Stimulated activated CD8-positive, alpha-beta memory T cell treated with anti-CD3 and anti-CD28 coated beads, Interleukin-7, amount 100 ng/mL, for 48 hours (primary cell): ENCODE measurements at places on chromosomes 2 and 18.

- DNase-seq = no peak
These were observed 926 bp upstream of the YPEL5 start for GRCh38 chr2:30145826-30146336.

DNA sequence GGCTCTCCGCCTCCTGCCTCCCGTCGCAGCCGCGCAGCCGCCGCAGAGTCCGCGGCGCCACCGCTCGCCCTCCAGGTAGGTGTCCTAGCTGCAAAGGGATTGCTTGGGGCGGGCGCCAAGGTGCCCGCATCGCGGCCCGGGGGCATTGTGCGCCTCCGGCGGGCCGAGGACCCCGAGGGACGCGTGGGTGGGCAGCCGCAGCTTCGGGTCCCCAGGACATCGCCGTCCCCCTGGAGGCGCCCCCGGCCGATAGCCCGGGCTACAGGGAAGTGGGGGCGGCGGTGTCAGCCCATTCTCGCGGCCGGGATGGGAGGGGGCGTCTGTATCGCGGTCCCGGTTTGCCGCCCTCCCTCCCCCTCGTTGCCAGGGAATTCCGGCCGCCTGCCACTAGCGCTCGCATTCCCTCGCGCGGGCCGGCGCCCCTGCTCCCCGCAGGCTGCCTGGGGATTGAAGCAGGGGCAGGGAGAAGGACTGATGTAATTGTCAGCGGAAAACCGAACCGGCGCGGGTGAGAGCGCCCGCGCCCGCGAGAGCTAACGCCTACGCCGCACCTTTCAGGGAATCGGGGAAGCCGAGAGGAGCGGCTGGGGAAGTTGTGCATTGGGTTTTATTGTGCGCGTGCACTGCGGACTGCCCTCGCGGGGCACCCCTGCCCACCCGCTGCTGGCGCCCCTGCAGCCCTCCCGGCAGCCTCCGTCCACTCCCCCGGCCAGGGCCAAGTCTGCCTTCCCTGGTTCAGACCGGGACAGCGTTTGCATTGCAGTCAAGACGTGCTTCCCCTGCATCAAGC, 483 bp downstream of the OSBPL6 start:
- no peak for DNase-seq

DNA sequence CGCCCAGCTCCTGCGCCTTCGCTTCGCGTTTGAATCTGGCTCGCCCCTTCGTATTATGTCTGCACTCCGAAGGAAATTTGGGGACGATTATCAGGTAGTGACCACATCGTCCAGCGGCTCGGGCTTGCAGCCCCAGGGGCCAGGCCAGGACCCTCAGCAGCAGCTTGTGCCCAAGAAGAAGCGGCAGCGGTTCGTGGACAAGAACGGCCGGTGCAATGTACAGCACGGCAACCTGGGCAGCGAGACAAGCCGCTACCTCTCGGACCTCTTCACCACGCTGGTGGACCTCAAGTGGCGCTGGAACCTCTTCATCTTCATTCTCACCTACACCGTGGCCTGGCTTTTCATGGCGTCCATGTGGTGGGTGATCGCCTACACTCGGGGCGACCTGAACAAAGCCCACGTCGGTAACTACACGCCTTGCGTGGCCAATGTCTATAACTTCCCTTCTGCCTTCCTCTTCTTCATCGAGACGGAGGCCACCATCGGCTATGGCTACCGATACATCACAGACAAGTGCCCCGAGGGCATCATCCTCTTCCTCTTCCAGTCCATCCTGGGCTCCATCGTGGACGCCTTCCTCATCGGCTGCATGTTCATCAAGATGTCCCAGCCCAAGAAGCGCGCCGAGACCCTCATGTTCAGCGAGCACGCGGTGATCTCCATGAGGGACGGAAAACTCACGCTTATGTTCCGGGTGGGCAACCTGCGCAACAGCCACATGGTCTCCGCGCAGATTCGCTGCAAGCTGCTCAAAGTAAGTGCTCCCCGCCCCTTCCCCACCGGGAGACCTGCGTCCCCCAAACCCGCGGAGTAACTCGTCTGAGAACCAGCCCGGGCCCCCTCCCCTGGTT, 453 bp downstream of the KCNJ3 start:
- DNase-seq = no peak

GRCh38 chr2:113886479-113887008, 3.3 kb upstream of the ACTR3 start:
- peak; percentile 52 for DNase-seq

DNA sequence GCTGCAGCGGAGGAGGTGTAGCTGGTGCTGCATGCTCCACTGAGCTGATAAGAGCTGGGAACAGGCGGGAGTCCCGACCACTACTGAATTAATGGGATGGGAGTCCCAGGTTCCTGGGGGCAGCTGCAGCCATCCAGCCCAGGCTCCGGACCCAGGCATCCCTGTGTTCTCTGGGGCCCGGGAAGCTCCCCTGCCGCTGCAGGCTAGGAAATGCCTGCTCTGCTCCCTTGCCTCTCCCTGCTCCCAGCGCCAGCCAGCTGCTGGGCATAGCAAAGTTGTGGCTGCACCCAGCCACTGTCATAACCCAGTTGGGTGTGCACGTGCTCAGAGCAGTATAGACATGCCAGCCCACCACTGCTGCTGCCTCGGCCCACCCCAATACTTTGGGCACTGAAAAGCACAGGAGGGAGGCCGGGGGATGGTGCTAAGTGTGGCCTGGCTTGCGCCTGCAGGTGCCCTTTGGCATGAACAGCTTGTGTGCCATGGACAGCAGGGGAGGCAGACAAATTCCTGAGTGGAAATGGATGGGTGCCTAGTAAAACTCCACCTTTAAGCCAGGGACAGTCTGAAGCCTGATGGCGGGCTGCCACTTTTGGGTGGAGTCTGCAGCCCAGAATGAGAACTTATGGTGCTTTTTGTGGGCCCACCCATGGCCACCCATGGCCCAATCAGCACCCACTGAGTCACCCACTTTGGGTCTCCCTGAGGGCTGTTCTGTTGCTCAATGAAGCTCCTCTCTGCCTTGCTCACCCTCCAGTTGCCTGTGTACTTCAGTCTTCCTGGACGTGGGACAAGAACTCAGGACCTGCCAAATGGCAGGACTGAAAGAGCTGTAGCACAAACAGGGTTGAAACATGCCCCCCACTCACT, 219.3 kb upstream of the TMEFF2 start:
- DNase-seq = no peak

- no peak for DNase-seq
These were observed 1.4 kb downstream of the PRKD3 start for GRCh38 chr2:37323176-37323780.

- DNase-seq = no peak
These were observed 170.6 kb downstream of the TWIST2 start for GRCh38 chr2:239018271-239019182.

GRCh38 chr2:54634021-54634420, 89.4 kb upstream of the EML6 start:
- DNase-seq = no peak

- DNase-seq = no peak
These were observed 788.4 kb upstream of the SOX11 start for GRCh38 chr2:4903656-4904348.

DNA sequence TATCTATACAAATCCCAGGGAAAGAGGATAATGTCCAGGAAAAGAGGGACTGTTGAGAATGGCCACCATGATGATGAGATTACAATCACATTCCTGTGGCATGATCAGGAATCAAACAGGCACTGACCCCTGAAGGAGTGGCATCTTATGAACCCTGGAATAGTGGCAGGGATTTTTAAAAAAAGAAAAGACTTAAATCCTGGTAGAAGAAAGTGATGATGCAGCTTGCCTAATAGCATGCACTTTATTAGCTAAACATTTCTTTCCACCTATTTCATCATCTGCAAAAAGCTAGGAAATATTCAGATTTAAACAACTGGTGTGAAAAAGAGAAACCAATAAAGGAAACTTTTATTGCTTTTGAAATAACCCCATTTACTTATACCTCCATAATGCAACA, 87.2 kb upstream of the FSHR start:
- DNase-seq = no peak

DNA sequence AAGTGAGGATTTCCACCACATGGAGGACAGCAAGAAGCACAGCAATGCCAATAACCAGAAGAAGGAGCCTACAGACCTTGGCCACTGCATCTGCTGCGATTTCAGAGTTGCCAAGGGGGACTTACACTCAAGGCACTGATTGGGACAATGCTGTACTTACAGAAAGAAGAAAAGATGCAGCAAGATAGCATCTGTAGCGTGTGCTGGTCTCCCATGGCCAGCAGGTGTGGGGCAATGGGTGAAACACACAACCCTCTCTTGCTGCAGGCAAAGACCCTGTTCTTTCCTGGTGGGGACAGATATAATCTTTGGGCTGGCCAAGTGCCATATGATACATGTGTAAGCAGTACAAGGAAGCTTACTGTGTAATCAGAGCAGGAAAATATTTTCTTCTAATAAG, 85.4 kb upstream of the GPR45 start:
- DNase-seq = no peak

DNA sequence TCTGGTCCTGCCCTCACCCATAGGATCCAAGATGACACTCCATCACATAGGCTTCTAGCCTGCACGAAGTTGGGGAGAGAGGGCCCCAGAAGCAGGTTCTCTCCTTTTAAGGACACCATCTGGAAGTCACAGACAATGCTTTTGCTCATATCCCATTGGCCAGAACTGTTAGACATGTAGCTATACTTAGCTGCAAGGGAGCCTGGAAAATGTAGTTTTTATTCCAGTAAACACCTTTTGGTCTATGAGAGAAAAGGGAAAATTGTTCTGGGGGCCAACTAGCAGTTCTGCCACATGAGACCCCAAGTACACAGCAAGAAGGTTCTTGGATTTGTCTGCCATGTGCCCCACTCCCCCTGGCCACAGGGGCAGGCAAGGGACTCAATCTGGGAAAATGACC, 206.1 kb downstream of the ZFP36L2 start:
- no peak for DNase-seq

GRCh38 chr18:21669736-21670285, 34.8 kb downstream of the ABHD3 start:
- DNase-seq = no peak

DNA sequence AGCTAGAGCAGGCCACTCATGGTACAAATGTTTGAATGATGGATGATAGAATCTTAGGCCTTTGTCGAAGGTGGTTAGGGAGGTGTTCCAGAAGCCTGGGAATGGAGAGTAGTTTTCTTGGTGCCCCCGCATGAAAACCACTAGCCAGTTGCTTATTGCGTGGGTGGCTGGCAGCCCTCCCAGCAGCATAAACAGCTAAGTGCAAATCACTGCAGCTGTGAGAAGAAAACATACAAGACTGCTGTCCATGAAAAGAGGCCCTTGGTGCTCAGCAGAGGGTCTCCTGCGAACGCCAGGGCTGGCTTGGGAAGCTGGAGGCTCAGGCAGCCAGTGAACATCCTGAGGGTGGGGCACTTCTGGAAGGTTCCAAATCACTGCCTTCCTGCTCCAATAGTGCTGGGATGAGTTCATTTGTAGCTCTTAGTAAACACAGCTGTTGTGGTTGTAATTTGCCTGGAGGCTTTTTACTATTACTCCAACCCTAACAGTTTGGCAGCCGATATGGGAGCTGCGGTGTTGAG, 118.8 kb downstream of the MGAT5 start:
- DNase-seq = no peak

GRCh38 chr18:36386150-36386920, 88.8 kb downstream of the FHOD3 start:
- DNase-seq = no peak

GRCh38 chr2:551621-552020, 125.6 kb downstream of the TMEM18 start:
- DNase-seq = no peak

DNA sequence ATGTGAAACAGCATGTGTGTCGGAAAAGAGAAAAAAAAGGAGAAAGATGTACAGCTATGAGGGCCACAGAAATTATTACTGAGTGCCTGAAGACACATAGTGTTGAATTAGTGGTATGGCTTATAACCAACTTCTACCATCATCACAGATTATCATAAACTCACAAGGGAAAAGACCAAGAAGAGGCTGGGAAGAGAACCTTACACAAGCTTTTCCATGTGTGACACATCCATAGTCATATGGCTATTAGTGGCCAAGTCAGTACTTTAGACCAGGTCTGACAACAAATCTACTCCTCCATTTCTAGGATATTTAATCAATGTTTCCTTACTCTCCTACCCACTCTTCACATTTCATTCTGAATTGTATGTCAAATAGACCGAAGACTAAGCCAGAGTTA, 3.5 kb upstream of the GALNT5 start:
- no peak for DNase-seq

GRCh38 chr18:76679259-76679658, 143.1 kb upstream of the ZNF236 start:
- DNase-seq = no peak

GRCh38 chr2:33104052-33104623, 157.4 kb downstream of the LTBP1 start:
- no peak for DNase-seq

DNA sequence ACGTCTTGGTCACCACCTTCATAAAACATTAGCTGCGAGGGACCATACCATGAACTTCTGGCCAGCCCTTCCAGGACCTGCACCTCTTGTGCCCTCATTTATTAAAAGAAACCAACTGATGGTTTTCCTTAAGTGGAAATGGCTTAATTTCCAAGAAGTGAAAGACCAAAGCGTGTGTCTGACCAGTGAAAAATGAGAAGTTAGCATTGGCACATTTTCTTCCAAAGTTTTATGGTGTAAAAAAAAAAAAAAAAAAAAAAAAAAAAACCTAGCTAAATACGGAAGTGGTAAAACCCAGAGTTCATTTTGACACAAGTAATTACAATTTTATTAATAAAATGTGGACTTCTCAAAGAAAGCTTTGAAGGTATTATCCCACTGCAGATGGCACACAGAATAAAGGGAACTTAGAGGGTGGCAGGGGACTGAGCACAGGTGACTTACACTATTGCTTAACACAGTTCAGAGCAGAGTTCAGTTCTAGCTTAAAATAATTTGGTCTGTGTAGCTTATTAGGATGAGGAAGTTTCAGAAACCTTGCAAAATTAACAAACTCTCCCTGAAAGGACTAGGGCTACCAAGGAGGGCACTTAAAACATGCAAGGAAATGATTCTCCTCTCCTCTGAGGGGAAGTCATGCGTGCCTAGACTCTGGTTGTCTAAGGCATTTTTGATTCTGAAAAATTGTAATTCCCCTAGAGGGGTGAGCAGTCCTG, 42.2 kb upstream of the EPG5 start:
- DNase-seq = no peak

GRCh38 chr2:35614640-35615039, 740.9 kb upstream of the CRIM1 start:
- DNase-seq = no peak

DNA sequence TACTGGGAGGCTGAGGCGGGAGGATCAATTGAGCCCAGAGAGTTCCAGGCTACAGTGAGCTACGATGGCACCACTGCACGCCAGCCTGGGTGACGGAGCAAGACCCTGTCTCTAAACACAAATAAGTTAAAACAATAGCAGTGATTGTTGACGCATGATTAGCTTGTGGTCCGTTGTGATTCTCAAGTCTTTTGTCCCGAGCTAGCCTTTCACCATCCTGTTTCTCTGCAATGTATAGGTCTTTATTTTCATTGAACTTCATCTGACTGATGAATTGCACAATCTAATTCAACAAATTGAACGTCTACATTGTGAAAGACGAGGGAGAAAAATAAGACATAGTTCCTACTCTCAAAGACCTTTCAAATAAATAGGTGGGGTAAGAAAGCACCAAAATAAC, 8.8 kb upstream of the FZD7 start:
- no peak for DNase-seq
